Upper lobe of right lung (tissue), 1 donor: ENCODE measurements at places on chromosomes 11 and 22.

DNA sequence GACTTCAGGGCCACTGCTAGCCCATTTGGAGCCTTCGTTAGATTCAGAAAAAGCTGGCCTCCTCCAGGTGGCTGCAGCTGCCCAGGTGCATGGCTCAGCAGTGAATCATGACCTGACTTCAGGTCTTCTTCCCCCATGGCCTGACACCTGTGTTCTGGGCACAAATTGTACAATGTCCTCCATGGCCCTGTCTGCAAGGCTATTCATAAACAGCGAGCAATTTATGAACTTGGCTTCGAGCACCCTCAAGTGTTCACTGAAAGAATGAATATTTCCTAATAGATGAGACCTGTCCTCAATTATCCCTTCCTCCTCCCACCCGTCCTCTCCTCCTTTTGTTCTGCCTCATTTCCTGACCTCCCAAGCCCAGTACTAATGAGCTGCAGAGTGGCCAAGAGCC lies 12.2 kb upstream of the VPS37C start:
- no peak overlapping the region for H3K4me3 ChIP-seq
- no peak for DNase-seq
- H3K36me3 ChIP-seq = no peaks in the 10 kb centered on the region
- H3K27ac ChIP-seq = no peak overlapping the region
- peaks cover 3% of the 10 kb centered on the region for H3K4me1 ChIP-seq
- no peaks in the 10 kb centered on the region for H3K27me3 ChIP-seq

- no peaks in the 10 kb centered on the region for H3K27me3 ChIP-seq
- H3K4me3 ChIP-seq = no peak overlapping the region
- peaks cover 97% of the 10 kb centered on the region for H3K36me3 ChIP-seq
- H3K4me1 ChIP-seq = no peaks in the 10 kb centered on the region
- peak; percentile 78 for DNase-seq
- no peak overlapping the region for H3K27ac ChIP-seq
Measured at GRCh38 chr11:68780829-68781228, 29.5 kb upstream of the TESMIN start.

DNA sequence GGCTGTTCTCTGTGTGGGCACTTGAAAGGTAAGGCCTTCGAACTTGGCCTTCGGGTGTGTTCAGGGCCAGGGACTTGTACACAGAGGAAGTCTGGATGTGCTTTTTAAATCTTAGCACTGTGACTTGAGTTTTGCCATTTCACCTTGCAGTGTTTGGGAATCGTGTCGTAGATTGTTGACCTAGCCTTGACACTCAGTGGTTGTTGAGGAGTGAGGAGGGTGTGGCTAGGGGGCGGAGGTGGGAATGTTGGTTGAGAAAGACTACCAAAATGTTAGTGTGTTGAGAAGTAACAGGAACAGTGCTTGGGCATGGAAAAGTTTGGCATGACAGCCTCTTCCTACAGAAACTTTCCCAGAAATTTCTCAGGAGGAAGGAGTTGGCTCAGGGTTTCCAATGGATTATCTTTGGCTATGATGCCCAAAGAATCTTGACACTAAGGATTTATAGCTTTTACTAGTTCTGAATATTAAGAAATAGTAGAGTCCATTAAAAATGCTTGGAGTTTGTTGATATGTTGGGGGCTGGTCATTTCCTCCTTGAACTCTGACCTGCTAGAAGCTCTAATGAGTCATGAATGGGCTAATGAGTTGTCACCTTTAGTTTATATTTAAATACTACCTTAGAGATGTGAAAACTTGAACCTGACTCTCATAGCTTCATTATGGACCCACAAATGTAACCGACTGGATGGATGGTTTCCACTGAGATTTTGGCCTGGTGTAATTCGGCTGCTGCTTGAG lies 40.6 kb downstream of the BARX2 start:
- no peak overlapping the region for H3K27ac ChIP-seq
- no peaks in the 10 kb centered on the region for H3K36me3 ChIP-seq
- no peak for DNase-seq
- H3K4me3 ChIP-seq = no peak overlapping the region

- no peak overlapping the region for H3K4me3 ChIP-seq
- H3K27me3 ChIP-seq = no peaks in the 10 kb centered on the region
- H3K36me3 ChIP-seq = no peaks in the 10 kb centered on the region
- H3K27ac ChIP-seq = no peak overlapping the region
- no peak for DNase-seq
- peaks cover 4% of the 10 kb centered on the region for H3K4me1 ChIP-seq
Measured at GRCh38 chr11:68954836-68955606, 25.8 kb downstream of the MRGPRD start.

DNA sequence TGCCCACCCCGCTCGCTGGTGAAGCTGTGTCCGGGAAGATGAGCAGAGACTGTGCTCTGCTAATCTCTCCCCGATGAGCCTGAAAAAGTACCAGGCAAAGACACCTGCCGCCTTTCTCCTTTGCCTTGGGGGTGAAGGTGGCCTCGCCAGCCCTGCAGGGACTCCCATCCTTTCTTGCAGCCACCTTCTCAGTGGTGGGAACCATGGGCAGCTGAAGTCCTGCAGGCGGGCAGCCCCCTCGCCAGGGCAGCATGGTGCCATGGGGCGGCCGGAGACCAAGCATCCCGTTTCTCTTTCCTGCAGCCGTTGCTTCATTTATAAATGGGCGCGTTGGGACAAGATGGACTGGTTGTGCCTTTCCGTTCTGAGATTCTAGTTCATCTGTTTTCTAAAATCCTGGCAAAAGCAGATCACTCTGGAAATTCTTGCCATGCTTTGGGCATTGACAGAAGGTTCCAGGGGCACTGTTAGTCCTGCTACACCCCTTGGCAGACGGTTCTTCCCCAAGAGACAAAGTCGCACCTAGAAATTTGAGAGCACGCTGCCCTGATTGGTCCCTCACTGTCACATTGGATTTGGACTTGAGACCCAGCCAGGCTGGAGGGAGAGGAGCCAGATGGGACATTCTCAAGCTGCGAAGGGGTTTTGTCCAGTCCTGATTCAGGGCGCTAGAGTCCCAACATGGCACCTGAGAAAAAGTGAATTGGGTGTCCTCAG lies 7.5 kb downstream of the CTTN start:
- no peak overlapping the region for H3K27ac ChIP-seq
- no peak overlapping the region for H3K4me3 ChIP-seq
- H3K4me1 ChIP-seq = peaks cover under 1% of the 10 kb centered on the region
- DNase-seq = no peak
- peaks cover 59% of the 10 kb centered on the region for H3K36me3 ChIP-seq
